ENCODE measurements at places on chromosomes 5 and 9.

DNA sequence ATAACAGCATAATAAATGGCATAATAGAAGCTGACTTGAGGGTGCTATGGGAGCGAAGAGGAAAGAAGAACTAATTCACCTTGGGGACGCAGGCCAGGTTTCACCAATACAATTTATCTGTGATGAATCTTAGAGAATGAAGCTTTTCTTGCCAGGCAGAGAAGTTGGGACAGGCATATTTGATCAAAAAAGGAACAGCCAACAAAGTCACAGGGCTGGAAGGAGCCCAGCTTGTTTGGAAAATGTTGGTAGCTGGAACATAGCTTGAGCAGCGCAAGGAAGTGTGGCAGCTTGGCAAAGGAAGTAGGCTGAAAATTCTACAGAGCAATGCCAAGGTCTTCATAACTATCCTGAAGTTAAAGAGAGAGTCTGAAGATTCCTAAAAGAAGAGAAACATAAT, 181.5 kb upstream of the OR13F1 start:
- DNase-seq: no peak

DNA sequence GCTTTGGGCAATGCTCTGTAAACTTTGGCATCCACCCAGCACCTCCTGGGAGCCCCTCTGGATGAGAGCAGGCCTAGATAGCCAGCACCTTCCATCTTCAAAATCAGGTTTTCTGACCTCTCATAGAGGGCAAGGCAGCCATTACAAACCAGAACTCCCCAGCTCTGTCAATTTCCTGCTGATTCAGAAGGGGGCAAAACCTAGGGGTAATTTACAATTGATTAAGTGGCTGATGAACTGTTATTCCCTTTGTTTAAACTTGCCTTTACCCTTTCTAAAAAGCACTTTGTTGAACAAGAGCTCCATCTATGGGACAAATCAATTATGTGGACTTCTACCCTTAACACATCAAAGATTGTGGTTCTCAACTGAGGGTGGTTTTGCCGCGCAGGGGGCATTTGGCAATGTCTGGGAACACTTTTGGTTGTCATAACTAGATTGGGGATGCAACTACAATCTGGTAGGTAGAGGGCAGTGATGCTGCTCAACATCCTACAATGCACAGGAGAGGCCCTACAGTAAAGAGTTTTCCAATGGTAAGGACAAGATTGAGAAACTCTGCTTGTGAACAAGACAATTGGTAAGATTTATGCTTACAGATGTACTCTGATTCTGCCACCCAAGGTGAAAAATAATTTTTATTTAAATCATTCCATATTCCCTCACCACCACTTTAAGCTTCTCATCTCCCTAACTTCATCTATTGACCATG, 184.1 kb downstream of the MARCHF11 start:
- DNase-seq: no peak

DNA sequence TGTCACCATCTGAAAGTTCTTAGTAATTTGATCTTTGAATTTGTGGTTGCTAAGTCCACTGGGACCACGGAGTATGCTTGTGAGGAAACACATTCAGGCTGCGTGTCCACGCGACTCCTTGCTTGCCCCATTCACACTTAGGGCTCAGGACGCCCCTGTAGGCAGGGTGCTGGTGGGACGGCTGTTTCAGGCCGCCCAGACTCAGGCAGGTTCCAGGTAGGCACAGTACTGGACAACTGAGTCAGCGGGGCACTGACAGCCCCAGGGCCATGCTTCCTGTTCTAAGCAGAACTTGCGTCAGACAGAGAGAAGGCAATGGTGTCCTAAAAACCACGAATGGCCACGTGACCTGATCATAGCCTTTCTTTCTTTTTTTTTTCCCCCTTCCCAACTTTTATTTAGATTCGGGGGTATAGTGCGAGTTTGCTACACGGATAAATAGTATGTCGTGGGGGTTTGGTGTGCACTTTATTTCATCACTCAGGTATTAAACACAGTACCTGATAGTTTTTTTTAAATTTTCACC, 7.7 kb upstream of the RASGEF1C start:
- no peak for DNase-seq

- no peak for DNase-seq
These were observed 106.3 kb downstream of the CCDC192 start for GRCh38 chr5:127809533-127809932.

- DNase-seq: no peak
These were observed 1.5 kb downstream of the TRIM41 start for GRCh38 chr5:181224390-181225229.

DNA sequence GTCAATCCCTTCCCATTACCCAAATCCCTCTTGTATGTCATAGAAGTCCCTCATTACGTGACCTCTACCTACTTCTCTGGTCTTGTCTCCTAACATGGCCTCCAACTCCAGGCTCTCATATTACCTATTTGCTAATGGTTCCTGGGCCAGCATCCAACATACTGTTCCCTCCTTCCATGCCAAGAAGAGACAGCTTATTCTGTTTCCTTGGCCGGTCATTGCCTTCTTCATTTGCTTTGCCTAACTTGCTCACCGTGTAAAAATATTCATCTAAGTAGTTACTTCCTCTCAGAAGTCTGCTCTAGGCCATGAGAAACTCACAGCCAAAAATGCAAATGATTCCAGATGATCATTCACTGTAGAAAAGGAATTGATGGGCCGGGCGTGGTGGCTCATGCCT, 8.9 kb upstream of the IL6ST start:
- no peak for DNase-seq

- DNase-seq: no peak
These were observed 37.6 kb downstream of the NACC2 start for GRCh38 chr9:136057236-136058081.

- DNase-seq: no peak
These were observed 1091.6 kb downstream of the PTPRD start for GRCh38 chr9:9521033-9521779.

- DNase-seq: no peak
These were observed 1.7 kb downstream of the AHRR start for GRCh38 chr5:322942-323879.

DNA sequence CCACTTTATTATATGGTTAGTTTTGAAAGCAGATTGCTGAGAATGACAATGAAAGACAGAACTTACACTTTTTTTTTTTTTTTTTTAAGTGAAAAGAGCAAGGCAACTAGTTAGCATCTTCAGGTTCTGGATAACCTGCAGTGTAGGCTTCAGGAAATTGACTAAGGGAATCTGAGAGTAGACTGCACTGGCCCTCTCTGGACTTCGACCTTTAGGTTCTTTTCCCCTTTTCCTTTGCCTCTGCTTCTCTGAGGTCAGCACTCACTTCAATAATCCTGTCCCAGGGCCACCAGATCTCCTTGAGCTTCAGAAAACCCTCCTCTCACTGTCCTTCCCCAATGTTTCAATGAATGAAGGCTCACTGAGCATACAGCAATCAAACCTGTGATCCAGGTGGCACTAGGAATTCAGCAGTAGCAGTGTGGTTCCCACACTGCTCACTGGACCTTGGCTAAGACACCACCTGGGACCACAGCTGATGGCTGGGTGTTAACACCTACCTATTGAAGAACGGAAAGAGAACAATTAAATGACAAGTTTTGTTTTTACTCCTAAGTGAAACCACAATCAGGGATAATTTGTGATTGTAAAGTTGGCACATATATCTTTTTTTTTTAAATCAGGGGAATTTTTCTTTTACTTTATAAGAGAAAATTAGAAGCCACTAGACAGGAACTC, 85.8 kb upstream of the IL6ST start:
- no peak for DNase-seq

DNA sequence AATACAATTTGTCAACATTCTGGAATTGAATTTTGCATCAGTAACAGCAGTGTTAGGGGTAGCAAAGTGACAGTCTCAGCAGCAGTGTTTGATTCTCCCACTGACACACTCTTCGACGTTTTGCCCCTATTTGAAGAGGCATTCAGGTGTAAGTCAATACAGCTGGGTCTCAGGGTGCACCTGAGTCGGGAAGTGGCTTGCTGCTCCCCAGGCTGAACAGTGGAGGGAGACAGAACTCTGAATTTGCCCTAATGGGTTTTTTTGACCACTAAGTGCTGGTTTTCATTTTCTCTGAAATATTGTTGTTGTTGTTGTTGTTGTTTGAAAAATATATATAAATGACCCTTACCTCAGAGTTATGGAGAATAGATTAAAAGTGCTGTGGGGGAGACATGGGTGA, 223.2 kb downstream of the TLR4 start:
- no peak for DNase-seq

DNA sequence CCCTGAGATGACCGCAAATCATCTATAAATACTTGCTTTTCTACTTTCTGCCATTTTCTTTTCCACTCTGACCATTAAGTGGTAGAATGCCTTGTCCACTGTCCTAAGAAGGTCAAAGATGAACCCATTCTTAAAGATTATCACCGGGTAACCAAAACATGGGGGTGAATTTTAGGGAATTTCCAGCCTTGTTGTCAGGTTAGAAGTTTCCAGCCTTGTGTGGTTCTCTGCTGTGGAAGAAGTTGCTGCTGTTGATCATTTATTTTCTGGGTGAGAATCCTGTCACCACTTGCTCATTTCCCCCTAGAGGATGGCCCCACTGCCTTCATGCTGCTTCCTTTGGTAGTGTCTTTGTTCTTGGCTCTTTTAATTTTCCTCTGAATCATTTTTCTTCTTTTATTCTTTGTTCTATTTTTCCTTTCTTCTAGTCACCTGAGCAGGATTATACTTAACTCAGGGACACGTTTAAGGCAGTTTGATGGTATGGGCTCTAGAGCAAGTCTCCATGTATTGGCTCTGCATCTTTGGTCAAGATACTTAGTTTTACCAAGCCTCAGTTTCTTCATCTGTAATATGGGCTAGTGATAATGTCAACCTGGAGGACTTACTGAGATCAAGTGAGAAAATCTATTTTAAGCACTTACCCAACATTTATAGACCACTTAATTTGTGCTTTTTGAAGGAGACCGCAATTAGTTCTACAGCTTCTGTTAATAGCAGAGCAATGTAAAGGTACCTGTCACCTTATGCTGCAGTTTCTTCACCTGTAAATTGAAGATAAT, 266.2 kb downstream of the ARHGAP26 start:
- DNase-seq: no peak

DNA sequence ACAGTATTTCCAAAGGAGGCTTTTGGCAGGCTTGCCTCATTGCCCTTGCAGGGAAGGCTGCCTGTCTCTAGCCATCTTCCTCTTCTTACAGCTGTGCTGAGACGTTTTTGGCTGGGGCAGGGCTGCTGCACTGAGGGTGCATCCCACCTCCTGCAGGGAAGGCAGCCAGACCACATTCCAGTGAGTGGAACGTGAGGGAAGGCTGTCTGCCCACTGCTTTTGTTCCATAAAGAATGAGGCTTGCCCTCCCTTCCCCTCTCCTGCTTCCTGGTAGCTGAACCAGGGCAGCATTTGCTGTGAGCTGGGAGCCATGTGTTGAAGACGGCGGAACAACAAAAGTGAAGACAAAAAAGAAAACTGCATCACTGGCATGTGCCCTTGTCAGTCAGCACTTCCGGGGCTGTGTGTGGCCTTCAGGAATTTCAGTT, 16.8 kb downstream of the MGAT1 start:
- DNase-seq: no peak

DNA sequence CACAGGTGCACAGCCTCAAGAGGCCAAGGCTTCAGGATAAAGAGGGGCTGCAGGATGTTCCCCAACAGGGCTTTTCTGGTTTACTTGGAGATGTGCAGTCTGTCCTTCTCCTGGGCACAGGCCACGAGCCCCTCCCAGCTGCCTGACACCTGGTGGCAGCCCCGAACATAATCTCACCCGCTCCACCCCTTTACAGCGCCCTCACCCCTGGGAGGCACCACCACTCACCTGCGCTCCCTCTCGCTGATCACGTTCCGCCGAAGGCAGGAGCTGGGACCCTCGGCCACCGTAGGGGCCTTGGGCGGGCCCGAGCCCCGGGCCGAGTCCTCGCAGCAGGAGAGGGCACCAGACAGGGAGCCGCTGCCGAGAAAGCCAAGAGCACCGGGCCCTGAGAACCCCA, 514 bp downstream of the SOHLH1 start:
- no peak for DNase-seq

GRCh38 chr9:95055334-95055850, 262.1 kb downstream of the FANCC start:
- DNase-seq: no peak

DNA sequence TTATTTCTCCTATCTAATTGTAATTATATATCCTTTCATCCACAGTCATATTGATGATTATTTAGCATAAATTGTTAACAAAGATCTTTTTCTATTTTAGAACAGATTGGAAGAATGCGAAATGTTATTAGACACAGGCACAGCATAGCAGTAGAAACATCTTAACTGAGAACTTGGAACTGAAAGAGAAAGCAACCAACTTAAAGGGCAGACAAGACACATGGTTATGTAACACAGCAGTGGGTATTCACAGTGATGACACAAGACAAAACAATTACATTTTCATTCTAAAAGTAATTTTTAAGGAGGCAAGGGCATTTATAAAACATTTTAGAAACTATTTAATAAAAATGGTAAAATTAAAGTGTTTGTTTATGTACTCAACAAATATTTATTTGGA, 57.7 kb upstream of the MEF2C start:
- no peak for DNase-seq

GRCh38 chr9:129481424-129481809, 139.5 kb downstream of the C9orf50 start:
- DNase-seq: no peak

- DNase-seq: no peak
These were observed 26.4 kb upstream of the EXOC3 start for GRCh38 chr5:416636-416960.

- no peak for DNase-seq
These were observed 97.7 kb upstream of the CDH6 start for GRCh38 chr5:31095796-31096195.

- no peak for DNase-seq
These were observed 260.0 kb downstream of the SGCD start for GRCh38 chr5:156587012-156587411.

GRCh38 chr5:107704681-107705401, 34.1 kb upstream of the EFNA5 start:
- DNase-seq: no peak

DNA sequence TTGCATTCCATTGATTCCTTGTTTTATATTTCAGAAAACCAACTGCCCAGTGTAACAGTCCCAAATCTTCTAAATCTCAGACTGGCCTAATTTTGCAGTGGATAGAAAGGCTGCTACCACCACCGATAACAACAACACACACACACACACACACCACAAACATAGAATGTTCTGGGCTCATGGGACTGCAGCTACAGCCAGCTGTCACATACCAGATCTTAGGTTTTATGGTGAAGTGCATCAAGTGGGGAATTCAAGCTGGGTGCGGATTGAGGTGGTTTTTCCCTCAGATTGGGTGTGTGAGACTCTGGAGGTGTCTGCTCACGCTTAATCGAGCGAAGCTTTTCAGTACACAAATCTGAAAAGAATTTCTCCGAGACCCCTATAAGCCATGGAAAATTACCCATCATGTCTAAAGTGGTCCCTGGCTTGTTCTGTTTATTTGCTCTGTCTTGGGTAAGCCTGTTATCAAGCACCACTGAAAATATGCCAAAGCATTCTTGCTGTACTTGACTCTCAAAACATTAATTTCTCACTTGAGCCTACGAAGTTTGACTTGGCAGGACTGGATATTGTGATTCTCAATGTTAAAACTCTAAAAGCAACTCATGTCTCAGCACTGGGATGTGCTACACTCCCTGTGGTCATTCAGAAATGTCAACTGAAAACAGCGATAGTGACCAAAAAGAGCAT, 71.1 kb downstream of the ALDH7A1 start:
- no peak for DNase-seq

GRCh38 chr5:31641575-31641974, 2.6 kb downstream of the PDZD2 start:
- DNase-seq: no peak

Measured in GM04503 (cell line).